ENCODE measurements at places on chromosomes 5 and 9. TPM values are rescaled to one million over a fixed set of nuclear protein-coding genes. Genes with fewer than 3 reads are reported as not detected.

SPATA6L gene
- 0.15 TPM for total RNA-seq

SLCO6A1 gene
- total RNA-seq: not detected

PCDHGB7 gene
- 6.0 TPM for total RNA-seq

CCDC152 gene
- 0.89 TPM for total RNA-seq

- no peaks in the 10 kb centered on the region for H3K4me1 ChIP-seq
- H3K27ac ChIP-seq: no peak overlapping the region
- H3K27me3 ChIP-seq: no peaks in the 10 kb centered on the region
- no peaks in the 10 kb centered on the region for H3K36me3 ChIP-seq
These were observed 26.2 kb upstream of the ARSB start for GRCh38 chr5:79011219-79011836.

DNA sequence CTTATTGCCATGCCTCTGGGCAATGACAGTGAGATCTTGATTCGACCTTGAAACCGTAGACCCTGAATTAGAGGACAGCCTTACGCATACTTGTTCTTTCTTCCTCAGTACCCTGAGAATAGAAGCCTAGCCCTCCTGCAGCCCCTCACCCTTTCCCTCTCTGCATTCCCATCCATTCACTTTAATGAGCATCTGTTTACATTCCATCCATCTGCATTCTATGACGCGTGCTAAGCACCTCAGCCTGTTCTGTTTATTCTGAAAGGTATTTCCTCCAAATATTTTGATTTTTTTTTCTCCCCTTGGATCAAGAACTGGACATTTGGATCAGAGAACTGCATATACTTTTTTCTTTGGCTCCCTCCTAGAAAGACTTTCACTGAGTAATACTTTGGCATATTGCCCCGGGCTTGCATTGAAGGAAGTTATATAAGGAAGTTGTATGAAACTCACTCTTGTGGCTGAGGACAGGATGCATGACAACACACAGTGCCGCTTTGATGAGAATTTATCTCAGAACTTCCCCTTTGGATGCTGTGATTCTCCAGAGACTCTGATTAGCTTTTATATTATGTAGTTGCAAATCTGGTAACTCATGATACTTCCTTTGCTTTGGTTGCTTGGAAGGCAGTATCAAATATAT is 15.7 kb downstream of the TMEM8B start:
- H3K27ac ChIP-seq: peak overlapping the region; percentile 25
- H3K36me3 ChIP-seq: no peaks in the 10 kb centered on the region
- H3K4me3 ChIP-seq: no peak overlapping the region
- DNase-seq: peak; percentile 68
- no peaks in the 10 kb centered on the region for H3K4me1 ChIP-seq

GRCh38 chr9:89712283-89712682 is 107.5 kb downstream of the GADD45G start:
- H3K27me3 ChIP-seq: no peaks in the 10 kb centered on the region
- H3K4me1 ChIP-seq: no peaks in the 10 kb centered on the region
- no peaks in the 10 kb centered on the region for H3K36me3 ChIP-seq

- H3K4me3 ChIP-seq: peak overlapping the region; percentile 36
- no peaks in the 10 kb centered on the region for H3K36me3 ChIP-seq
- peak overlapping the region; percentile 84 for H3K27ac ChIP-seq
- DNase-seq: peak; percentile 72
- H3K27me3 ChIP-seq: no peaks in the 10 kb centered on the region
These were observed 67.1 kb upstream of the GGTA1 start for GRCh38 chr9:121566481-121567465.

GRCh38 chr9:22425551-22425950 is 21.1 kb upstream of the DMRTA1 start:
- H3K27me3 ChIP-seq: no peaks in the 10 kb centered on the region
- H3K4me3 ChIP-seq: no peak overlapping the region
- H3K4me1 ChIP-seq: no peaks in the 10 kb centered on the region
- H3K27ac ChIP-seq: no peak overlapping the region

DNA sequence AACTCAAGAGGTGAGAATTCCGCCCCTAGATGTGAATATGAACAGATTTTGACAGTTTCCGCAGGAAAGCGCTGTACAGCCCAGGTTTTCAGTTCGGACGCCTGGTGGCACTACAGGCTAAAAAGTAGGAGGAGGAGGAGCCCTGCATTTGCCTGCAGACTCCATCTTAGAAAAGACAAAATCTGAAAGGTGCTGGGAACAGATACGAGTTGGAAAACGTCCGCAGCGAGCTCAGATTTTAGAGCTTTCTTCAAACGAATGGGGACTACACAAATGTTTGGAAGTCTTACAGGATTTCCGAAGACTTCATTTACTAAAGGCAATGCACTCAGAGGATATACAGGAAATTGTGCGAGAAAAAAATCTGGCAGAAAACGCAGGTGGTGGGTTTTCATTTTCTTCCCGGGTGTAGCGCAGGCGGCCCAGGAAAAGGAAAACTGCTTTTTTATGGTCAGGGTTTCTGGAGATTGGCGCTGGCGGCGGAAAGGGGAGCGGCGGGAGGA is 9.9 kb upstream of the PCDHB2 start:
- H3K36me3 ChIP-seq: no peaks in the 10 kb centered on the region
- DNase-seq: no peak
- peak overlapping the region; percentile 17 for H3K27ac ChIP-seq
- H3K27me3 ChIP-seq: peaks cover 5% of the 10 kb centered on the region
- H3K4me3 ChIP-seq: peak overlapping the region; percentile 38
- H3K4me1 ChIP-seq: no peaks in the 10 kb centered on the region

- H3K27ac ChIP-seq: no peak overlapping the region
- H3K27me3 ChIP-seq: no peaks in the 10 kb centered on the region
- H3K4me3 ChIP-seq: no peak overlapping the region
- no peaks in the 10 kb centered on the region for H3K36me3 ChIP-seq
These were observed 172.1 kb upstream of the GAS1 start for GRCh38 chr9:87119328-87119881.

DNA sequence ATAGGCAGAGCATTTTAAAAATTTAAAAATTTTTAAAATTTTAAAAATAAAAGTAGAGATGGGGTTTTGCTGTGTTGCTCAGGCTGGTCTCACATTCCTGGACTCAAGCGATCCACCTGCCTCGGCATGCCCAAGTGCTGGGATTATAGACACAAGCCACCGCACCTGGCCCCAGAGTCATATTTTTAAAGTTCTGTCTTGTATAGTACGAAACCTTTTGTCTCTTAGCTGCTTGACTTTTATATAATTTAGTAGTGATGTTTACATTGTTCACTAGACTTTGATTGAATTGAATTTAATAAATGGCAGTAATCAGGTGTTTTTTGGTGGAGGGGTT is 31.0 kb downstream of the LRRTM2 start:
- no peaks in the 10 kb centered on the region for H3K36me3 ChIP-seq
- H3K27me3 ChIP-seq: no peaks in the 10 kb centered on the region
- H3K4me1 ChIP-seq: peaks cover 44% of the 10 kb centered on the region
- H3K27ac ChIP-seq: peak overlapping the region; percentile 58

DNA sequence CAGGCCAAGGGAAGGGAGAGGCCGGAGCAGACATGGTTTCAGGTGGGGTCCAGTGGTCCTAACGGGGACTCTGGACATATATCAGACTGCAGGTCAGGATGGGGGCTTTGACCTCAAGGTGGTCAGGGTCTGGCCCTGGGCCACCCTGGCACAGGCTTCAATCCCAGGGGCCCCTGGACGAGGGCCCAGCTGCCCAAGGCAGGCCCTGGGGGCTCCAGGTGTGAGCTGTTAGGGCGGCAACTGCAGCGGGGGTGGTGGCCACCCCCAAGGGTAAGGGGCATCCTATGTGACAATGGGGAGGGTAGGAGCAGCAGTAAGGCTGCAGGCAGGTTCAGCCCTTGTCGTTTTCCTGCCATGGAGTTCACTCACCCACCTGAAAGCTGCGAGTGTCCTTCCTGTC is 45.4 kb upstream of the CLPTM1L start:
- H3K36me3 ChIP-seq: no peaks in the 10 kb centered on the region
- no peak for DNase-seq
- H3K4me1 ChIP-seq: peaks cover 13% of the 10 kb centered on the region
- no peak overlapping the region for H3K27ac ChIP-seq
- no peaks in the 10 kb centered on the region for H3K27me3 ChIP-seq
- H3K4me3 ChIP-seq: no peak overlapping the region
